K562 (cell line): ENCODE measurements at places on chromosomes 3 and 15. TPM values are rescaled to one million over a fixed set of nuclear protein-coding genes. Genes with fewer than 3 reads are reported as not detected.

The NPRL2 gene
- 17.6 and 25.4 TPM in 2 replicates for total RNA-seq

The SMCO1 gene
- total RNA-seq, result 0.20 TPM in 1 of 2 replicates, not detected in the other

The FANCD2OS gene
- total RNA-seq, result not detected in 2 replicates

The SNTN gene
- not detected in 2 replicates for total RNA-seq

The HTR3E gene
- not detected in 2 replicates for total RNA-seq

The BCL6 gene
- total RNA-seq, result 2.4 and 3.5 TPM in 2 replicates

The RAD18 gene
- total RNA-seq, result 49.4 and 55.9 TPM in 2 replicates
